Prostate gland (tissue), 2 donors: ENCODE measurements at places on chromosomes 4 and X. TPM values are rescaled to one million over a fixed set of nuclear protein-coding genes. Genes with fewer than 3 reads are reported as not detected.

FAM149A gene
- 27.0 TPM for total RNA-seq

- no peak for DNase-seq
- H3K36me3 ChIP-seq = no peaks in the 10 kb centered on the region
- no peak overlapping the region for H3K27ac ChIP-seq
Observed at GRCh38 chr4:87953826-87954225, 21.7 kb upstream of the SPP1 start.

DNA sequence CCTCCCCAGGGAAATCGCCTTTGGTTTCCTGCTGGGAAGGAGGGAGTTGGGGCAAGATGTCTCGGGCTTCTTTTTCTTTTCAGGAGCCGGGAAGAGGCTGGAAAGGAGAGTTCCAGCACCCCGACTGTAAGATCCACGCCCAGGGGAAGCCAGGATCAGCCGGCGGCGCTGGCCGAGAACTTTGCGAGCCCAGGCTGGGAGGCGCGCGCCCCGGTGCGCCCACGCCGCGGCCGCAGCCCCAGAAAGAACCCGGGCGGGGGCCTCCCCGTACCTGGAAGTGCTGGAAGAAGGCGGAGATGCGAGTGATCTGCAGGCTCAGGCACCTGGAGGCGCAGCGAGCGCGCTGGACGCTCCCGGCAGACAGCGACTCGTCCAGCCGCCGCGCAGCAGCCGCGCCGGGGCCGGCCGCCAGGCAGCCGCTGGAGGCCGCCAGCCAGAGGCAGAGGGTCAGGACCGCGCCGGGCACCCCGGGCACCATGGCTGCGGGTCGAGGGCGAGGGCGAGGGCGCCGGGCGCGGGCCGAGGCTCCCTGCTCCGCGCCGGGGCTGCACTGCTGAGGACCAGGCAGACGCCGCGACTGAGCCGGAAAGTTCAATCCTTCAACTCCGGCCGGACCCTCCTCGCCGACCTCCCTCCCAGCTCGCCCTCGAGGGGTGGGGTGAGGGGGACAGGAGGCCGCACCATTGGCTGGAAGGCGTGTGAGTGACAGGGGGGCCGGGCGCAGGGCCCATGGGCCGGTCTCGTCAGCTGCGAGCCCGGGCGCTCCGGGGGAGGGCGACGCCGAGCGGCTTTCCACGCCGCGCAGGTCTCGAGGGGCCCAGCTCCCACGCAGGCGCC, at the start of gene ANOS1:
Gene ANOS1 (minus strand): TSS at position 579 of the 837 bp plus-strand sequence. CDS start 101 bp downstream, at position 478.
- peak within 1 kb of the TSS; percentile 47 for H3K4me3 ChIP-seq
- H3K27me3 ChIP-seq = no peaks in the 10 kb centered on the region
- no peaks in the 10 kb centered on the region for H3K4me1 ChIP-seq
- H3K27ac ChIP-seq = peak within 1 kb of the TSS; percentile 8
- no peaks in the 10 kb centered on the region for H3K36me3 ChIP-seq

DNA sequence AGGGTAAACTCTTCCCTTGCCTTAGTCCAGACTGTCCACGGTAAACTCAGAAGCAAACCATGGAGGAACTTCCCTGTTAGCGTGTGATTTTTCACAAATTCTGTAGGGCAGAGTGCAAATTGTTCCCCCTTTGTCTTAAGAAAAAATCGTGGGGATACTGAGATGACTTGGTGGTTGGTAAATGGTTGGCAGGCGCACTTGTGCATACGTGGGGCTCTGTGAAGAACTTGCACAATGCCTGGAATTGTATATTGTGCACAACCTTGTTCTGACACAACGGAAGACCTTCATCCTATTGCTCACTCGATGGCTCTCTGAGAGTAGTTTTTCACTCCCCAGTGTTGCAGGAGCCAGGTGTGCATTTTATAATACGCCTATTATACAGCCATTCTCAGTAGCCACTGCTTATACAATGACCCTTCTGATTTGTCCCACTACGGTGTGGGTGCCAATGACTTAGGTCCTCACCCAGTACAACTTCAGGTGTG, 150.0 kb downstream of the SPRY1 start:
- H3K4me3 ChIP-seq = no peak overlapping the region
- no peaks in the 10 kb centered on the region for H3K27me3 ChIP-seq
- no peak for DNase-seq
- peaks cover 9% of the 10 kb centered on the region for H3K4me1 ChIP-seq

ASB9 gene
- 1.8 TPM for total RNA-seq

DNA sequence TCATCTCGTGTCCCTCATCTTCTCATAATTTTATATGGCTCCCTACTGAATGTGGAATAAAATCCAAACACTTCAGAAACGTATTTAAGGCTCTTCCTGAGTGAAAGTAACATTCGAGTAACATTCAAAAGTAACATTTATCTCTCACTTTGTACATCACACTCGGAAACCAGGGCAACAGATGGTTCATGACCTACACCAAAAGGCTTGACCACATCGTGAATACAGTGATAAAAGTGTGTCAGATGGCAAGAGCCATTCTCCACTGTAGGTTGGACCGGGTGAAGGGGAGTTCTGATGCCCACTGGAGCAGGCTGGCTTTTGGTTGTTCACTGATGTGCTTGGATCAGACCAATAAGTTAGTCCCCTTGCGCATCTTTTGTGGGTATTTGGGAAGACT, 5.6 kb upstream of the LIMCH1 start:
- H3K4me3 ChIP-seq = no peak overlapping the region
- no peak overlapping the region for H3K27ac ChIP-seq
- no peak for DNase-seq
- no peaks in the 10 kb centered on the region for H3K4me1 ChIP-seq
- H3K27me3 ChIP-seq = no peaks in the 10 kb centered on the region
- H3K36me3 ChIP-seq = no peaks in the 10 kb centered on the region

DGAT2L6 gene
- total RNA-seq = not detected

ADAM29 gene
- 5.3 TPM for total RNA-seq

- H3K4me3 ChIP-seq = no peak overlapping the region
- no peak for DNase-seq
- no peaks in the 10 kb centered on the region for H3K36me3 ChIP-seq
- no peaks in the 10 kb centered on the region for H3K27me3 ChIP-seq
Observed at GRCh38 chr4:113065629-113066028, 16.2 kb downstream of the ANK2 start.

DNA sequence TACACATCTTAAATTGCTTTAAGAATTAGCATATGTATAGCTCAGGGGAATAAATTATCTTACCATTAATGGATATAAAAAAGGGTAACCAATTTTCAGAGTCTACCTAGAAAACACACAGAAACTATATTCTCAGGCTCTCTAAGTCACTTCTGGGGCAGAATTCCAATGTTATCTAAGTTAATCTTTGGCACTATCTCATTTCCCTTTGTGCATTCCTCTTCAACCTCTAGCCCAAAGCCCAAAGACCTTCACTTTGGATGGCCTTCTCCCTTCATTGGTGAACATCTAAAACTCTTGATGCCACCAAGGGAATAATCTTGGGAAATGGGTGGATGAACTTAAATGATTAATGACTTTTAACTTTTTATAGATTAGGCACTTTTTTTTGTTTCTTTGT, 108.3 kb downstream of the APBB2 start:
- no peaks in the 10 kb centered on the region for H3K27me3 ChIP-seq
- H3K4me3 ChIP-seq = no peak overlapping the region
- no peaks in the 10 kb centered on the region for H3K36me3 ChIP-seq
- no peak for DNase-seq

CTAG1B gene
- total RNA-seq = not detected

SLC6A14 gene
- total RNA-seq = 0.11 TPM

GRCh38 chr4:242121-242848, 63.0 kb downstream of the ZNF732 start:
- H3K36me3 ChIP-seq = no peaks in the 10 kb centered on the region
- DNase-seq = peak; percentile 33
- peak overlapping the region; percentile 17 for H3K27ac ChIP-seq
- no peaks in the 10 kb centered on the region for H3K4me1 ChIP-seq
- peak overlapping the region; percentile 18 for H3K4me3 ChIP-seq

- no peak overlapping the region for H3K4me3 ChIP-seq
- H3K36me3 ChIP-seq = no peaks in the 10 kb centered on the region
Observed at GRCh38 chrX:119071381-119071780, 1.4 kb upstream of the CT47C1 start.

DNA sequence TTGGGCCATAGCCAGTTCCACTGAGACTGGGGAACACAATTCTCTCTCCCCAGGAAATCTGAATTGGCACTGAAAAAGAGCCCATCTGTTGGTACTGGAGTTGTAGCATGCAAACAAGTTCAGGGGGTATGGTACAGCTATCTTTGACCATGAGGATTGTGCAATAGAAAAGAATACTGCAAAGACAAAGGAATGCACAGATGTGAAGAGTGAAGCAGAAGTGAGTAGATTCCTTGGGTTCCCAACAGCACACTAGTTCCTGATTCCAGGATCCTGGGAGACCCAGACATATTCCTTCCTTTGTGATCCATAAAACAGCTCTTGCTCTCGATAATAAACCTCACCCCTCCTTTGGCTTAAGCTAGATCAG, 43.3 kb upstream of the CTAG2 start:
- no peak overlapping the region for H3K27ac ChIP-seq
- H3K4me1 ChIP-seq = no peaks in the 10 kb centered on the region
- no peak overlapping the region for H3K4me3 ChIP-seq

GRCh38 chr4:168383510-168383909, 65.0 kb upstream of the DDX60 start:
- DNase-seq = no peak
- H3K4me3 ChIP-seq = no peak overlapping the region
- H3K4me1 ChIP-seq = no peaks in the 10 kb centered on the region
- H3K27ac ChIP-seq = no peak overlapping the region
- H3K27me3 ChIP-seq = no peaks in the 10 kb centered on the region
- no peaks in the 10 kb centered on the region for H3K36me3 ChIP-seq

KLF8 gene
- 22.8 TPM for total RNA-seq

GRCh38 chr4:39609454-39609931, 29.2 kb downstream of the SMIM14 start:
- H3K36me3 ChIP-seq = no peaks in the 10 kb centered on the region
- no peak for DNase-seq
- H3K4me1 ChIP-seq = no peaks in the 10 kb centered on the region

DNA sequence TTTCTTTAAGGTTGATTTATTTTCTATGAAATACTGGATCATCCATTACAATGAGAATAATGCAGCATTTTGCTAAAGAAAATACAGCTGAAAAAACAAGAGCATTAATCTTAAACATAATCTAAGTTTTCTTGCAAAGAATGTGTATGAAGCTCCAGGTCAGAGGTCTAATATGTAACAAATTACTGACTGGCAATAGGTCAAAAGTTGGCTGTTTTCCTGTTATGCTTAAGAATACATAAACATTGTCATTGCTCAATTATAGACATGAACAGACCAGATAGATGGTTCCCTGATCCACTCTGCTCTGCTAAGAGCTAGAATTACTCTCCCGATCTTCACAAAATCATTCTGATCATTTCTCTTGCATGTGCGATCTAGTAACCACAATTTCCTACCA, 718.6 kb downstream of the PDHA2 start:
- no peak overlapping the region for H3K4me3 ChIP-seq
- no peak overlapping the region for H3K27ac ChIP-seq
- H3K27me3 ChIP-seq = no peaks in the 10 kb centered on the region
- H3K4me1 ChIP-seq = no peaks in the 10 kb centered on the region

- no peak for DNase-seq
- H3K4me3 ChIP-seq = no peak overlapping the region
- H3K4me1 ChIP-seq = no peaks in the 10 kb centered on the region
- no peak overlapping the region for H3K27ac ChIP-seq
Observed at GRCh38 chrX:70096052-70096451, 33.8 kb downstream of the OTUD6A start.

DNA sequence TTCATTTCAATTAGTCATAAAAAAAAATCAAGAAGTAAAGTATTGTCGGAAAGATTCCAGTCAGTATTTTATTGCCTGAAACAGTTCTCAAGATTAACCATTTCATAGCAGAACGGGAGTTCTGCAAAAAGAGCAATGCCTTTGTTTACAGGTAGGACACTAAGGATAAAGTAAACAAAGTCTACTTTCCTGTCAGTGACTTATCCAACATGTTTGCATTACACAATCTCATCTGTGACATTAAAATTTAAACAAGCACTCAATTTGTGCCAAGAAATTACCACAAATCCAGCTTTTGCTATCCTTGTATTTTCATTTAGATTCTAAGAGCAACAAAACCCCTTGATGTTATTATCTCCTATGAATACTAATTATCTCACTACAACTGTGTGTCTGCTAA, 306.5 kb upstream of the LDB2 start:
- H3K4me1 ChIP-seq = no peaks in the 10 kb centered on the region
- DNase-seq = no peak
- no peaks in the 10 kb centered on the region for H3K27me3 ChIP-seq
- H3K36me3 ChIP-seq = no peaks in the 10 kb centered on the region

GRCh38 chrX:123830309-123830708, 29.5 kb upstream of the XIAP start:
- H3K27me3 ChIP-seq = no peaks in the 10 kb centered on the region
- H3K4me1 ChIP-seq = no peaks in the 10 kb centered on the region
- DNase-seq = no peak
- no peak overlapping the region for H3K4me3 ChIP-seq

CFP gene
- 2.9 TPM for total RNA-seq

GRCh38 chrX:101462892-101463291, 22.4 kb upstream of the ARMCX4 start:
- H3K4me1 ChIP-seq = no peaks in the 10 kb centered on the region
- no peaks in the 10 kb centered on the region for H3K27me3 ChIP-seq
- H3K27ac ChIP-seq = no peak overlapping the region
- DNase-seq = peak; percentile 4

DNA sequence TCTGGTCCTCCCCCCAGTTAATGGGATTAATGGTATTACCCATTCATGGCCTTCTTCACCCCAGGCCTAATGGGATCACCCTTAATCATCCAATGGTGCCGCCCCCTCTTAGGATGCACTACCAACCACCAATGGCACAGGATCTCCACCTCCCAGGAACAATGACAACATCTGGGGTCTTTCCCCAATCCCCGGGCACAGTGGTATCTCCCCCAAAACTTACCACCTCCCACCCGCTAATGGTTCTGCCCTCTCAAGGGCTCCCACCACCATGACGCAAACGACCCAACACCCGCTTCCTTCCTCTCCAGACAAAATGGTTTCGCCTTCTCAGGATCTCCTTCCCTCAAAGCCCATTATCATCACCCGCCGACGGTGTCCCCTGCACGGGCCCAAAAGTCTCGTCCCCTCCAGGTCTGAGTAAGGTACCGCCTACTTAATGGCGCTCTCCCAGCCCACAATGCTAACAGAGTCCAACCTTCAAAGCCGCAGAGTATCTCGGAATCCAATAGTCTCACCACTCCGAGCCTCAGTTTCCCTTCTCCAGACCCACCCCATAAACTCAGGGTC, 458 bp downstream of the GRIPAP1 start:
- no peak for DNase-seq
- no peaks in the 10 kb centered on the region for H3K27me3 ChIP-seq
- H3K4me1 ChIP-seq = no peaks in the 10 kb centered on the region
- peak overlapping the region; percentile 83 for H3K27ac ChIP-seq

- no peak overlapping the region for H3K27ac ChIP-seq
- H3K36me3 ChIP-seq = no peaks in the 10 kb centered on the region
- no peaks in the 10 kb centered on the region for H3K4me1 ChIP-seq
- no peaks in the 10 kb centered on the region for H3K27me3 ChIP-seq
Observed at GRCh38 chrX:108132876-108133275, 41.3 kb downstream of the ATG4A start.

DNA sequence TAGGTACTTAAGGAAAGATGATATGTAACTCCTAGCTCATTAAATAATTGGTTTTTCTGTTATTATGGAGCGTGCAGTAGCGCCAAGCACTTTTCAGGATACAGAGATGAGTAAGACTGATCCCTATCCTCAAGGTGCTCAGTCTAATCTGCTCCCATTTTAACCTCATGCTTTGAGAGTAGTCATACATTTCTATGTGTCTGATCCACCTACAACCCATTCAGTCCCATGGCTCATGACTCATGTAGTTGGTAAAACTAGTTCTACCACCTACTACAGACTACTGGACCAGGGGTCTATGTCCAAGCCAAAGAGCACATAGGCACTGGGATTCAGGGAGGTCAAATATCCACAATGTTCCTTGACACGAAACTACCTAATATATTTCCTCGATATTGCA, 60.8 kb downstream of the TMEM154 start:
- no peak overlapping the region for H3K27ac ChIP-seq
- no peaks in the 10 kb centered on the region for H3K27me3 ChIP-seq
- no peaks in the 10 kb centered on the region for H3K36me3 ChIP-seq
- DNase-seq = no peak
- H3K4me1 ChIP-seq = no peaks in the 10 kb centered on the region
